Kidney tubule cell (primary cell): ENCODE measurements at places on chromosomes 7 and 10.
A peak's percentile ranks its signal among the peaks of the same experiment; 100 is the strongest.

DNA sequence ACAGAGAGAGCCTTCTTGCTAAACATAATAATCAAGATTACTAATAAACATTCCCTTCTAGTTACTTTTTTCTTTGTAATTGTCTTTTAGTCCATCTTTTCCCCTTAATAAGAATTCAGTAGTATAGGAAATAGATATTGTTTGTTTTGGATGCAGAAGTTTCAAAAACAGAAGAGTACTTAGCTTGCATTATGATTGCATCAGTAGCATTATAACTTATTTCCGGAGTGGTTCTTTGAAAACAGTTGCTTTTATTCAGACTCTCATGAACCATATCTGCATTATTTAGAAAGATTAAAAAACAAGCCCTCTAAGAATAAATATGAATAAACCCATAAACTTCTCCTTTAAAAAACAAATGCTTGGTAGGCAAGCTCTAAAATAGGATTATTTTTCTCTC lies 34.0 kb upstream of the DKK1 start:
- DNase-seq, result no peak

DNA sequence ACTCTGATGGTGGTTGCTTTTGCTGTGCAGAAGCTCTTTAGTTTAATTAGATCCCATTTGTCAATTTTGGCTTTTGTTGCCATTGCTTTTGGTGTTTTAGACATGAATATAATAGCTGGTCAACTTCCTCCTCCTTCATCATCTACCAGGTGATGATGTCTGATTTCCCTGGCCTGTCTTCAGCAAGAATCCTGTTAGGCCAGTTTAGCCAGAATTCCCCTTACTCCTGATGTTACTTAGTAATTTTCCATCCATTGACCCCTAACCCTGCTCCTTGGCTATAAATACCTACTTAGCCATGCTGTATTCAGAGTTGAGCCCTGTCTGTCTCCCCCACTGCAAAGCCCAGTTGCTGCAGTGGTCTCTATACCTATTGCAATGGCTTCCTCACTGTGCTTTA lies 91.4 kb downstream of the ZNF777 start:
- DNase-seq, result peak; percentile 36

- no peak for DNase-seq
These were observed 41.8 kb downstream of the FAM20C start for GRCh38 chr7:234051-234707.

DNA sequence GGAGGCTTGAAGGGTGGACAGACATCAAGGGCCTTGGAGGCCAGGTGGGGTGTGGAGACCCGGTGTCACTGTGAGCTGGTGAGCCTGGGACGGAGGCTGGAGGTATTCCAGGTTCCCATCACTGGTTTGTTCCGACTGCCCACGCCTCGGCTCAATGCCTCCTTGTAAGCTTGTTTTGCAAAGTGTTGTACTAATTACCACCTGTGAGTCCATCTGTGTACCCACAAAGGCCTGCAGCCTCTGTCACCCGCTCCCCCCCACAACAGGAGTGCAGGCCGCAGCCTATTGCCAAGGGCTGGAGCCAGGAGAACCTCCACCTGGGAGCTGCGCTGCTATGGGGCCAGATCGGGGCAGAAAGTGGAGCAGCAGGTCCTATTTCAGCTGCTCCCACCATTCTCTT lies 521.8 kb upstream of the DPP6 start:
- no peak for DNase-seq

- DNase-seq, result peak; percentile 34
These were observed 69.7 kb downstream of the VWA2 start for GRCh38 chr10:114308531-114309363.

DNA sequence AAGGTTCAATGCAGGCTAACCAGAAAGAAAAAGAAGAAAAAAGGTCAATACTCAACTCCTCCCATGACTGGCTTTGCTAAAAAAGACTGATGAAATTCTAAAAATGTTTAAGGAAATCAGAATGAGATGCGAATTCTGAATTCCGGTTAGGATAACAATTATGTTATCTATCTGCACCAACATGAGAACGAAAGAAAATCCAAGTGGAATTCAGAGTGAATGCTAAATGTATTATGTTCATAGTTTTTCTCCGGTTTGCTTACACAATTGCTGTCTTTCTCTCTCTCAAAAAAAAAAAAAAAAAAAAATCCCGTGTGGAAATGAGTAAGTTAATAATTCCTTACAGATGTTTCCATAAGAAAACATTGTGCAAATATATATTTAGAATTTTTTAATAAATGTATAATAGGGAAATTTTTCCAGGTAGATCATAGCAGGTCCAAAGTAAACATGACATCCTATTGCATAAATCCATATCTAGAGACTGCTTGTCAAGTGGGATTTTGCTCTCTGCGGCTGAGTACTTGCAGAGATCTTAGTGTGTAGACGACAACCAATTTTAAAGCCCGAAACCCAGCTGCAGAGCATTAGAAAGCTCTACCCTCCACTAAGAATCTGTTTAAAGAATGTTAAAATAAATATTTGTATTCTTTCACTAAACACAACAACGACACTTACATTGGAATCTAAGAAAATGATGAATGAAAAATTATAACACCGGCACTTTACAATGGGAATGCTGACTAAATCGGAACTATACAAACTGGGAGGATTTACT lies 104.0 kb downstream of the JAZF1 start:
- no peak for DNase-seq

DNA sequence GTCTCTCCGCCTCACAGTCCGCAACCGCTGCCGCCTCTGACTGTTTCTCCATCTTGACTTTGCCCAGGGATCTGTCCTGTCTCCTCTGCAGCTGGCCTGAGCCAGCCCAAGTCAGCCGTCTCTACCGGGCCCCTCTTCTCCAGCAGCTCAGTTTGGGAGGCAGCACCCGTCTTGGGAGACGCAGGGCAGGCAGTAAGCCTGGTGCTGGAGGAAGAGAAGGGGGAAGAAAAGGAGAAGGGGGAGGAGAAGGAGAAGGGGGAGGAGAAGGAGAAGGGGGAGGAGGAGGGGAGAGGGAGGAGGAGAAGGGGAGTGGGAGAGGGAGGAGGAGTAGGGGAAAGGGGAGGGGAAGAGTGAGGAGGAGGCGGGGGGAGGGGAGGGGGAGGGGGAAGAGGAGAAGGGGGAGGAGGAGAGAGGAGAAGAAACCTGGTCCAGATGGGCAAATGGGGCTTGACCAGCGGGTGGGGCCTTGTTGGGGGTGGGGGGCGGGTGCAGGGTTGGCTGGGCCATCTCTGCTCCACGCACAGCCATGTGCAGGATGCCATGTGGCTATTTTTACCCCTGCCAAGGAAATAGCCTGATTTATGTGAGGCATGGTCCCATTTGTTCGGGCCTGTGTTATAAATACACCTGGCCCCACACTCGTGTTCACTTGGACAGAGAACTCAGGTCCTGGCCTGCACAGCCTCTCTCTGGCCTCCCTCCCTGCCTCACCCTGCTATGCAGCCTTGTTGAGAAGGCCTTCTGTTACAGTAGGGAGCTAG lies 35.9 kb upstream of the FZD9 start:
- no peak for DNase-seq

DNA sequence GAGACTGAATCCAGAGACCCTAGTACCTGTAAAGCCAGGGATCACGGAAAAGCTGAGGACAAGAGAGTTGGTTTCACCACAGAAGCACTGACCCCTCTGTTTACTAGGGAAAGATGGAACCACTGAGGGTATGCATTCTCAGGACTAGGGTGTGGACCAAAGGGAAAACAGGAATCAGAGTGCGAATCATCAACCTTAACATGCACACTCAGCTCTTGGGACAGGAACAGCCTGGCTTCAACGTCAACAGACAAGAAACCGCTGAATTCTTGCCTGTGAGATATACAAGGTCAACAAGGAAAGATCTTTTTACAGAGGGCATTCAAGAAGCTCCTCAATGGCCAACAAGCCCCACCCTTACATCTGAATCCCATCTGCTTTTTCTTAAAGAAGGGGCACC lies 14.9 kb downstream of the TNRC18 start:
- DNase-seq, result peak; percentile 48

DNA sequence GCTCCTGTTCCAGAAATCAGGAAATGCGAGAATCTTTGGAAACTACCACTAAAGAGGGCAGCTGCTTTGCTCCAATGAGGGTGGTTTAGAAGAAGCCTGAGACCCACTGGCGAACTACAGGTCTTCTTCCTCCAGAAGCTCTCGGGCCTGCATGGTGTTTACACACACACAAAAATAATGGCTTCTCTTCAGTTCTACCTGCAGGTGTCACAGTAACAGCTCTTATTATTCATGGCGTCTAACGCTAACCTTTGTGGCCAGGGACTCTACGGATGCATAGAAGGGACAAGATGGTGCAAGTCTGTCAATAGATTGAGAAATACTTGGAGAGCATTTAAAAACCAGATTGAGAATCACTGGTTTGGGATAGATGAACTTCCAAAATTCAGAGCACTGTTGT lies 22.4 kb downstream of the GPR141 start:
- DNase-seq, result no peak

GRCh38 chr10:9198611-9199010 lies 1144.1 kb downstream of the GATA3 start:
- DNase-seq, result peak; percentile 60

DNA sequence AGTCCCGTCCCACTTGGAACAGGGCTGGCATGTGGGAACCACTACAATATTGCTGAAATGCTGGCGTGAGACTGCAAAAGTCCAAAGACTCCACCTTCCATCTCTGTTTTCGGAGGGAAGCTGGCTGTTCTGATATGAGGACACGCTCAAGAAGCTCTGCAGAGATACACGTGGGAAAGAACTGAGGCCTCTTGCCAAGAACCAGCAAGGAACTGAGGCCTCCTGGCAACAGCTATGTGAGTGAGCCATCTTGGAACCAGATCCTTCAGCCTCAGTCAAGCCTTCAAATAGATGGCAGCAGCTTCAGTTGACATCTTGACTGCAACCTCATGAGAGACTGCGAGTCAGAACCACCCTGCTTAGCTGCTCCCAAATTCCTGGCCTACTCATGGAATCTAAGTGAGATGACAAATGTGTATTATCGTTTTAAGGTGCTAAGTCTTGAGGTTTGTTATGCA lies 30.8 kb downstream of the SGMS1 start:
- no peak for DNase-seq

DNA sequence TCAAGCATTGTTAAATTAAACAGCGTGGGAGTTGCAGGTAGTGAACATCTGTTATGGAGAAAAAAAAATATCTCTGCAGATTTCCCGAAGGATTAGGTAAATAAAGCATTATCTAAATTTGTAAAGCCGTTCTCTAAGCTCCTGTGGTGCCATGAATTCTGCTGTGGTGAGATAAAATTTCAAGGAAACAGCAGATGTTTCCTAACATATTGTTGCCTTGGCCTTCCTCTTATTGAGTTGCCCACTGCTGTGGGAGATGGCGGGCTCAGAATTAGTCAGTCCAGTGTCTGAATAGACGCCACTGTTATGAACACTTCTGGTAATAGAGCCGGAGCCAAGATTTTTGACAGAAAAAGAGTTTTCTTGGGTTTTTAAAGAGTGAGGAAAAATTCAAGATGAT lies 82.6 kb upstream of the ELMO1 start:
- no peak for DNase-seq
